Amniotic epithelial cell (primary cell): ENCODE measurements at places on chromosomes 4 and X.

DNA sequence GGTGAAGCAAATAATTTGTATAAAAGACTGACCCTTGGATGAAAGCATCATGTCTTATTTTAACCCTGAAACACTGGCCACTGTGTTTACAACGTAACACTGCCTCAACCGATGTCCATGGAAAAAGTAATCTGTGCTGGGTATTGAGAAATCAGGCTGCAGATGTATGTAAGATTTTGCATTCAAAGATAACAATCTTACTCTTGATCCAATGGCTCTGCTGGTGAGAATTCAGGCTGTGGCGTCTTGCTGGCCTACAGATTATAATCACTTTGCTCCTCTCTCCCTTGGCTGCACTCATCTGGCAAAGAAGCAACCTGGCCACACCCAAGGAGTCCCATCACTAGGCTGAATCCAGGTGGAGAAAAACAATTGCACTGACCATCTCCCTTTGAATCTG is 7.5 kb downstream of the ADGRA3 start:
- peak; percentile 80 for DNase-seq

GRCh38 chrX:19684311-19684710 is 169.0 kb upstream of the MAP3K15 start:
- DNase-seq: no peak

DNA sequence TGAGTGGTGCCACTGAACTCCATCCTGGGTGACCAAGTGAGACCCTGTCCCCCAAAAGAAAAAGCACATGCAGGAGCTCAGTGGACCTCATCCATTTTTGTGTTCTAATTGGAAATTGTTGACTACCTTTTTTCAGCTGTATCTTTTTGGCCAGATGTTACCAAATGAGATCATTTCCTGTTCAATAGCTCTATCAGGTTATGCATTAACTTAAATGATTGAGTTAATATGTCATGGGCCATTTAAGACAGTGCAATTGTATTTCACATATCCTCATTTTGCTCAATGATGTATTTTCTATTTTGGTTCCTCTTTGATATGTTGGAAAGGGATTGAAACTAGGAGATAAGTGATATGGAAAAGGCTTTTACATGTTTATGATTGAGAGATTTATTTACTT is 26.2 kb upstream of the RHOH start:
- DNase-seq: no peak

GRCh38 chr4:136150046-136150445 is 1382.2 kb downstream of the PCDH18 start:
- no peak for DNase-seq

- peak; percentile 68 for DNase-seq
Observed at GRCh38 chr4:156677131-156677531, 294.5 kb downstream of the PDGFC start.

DNA sequence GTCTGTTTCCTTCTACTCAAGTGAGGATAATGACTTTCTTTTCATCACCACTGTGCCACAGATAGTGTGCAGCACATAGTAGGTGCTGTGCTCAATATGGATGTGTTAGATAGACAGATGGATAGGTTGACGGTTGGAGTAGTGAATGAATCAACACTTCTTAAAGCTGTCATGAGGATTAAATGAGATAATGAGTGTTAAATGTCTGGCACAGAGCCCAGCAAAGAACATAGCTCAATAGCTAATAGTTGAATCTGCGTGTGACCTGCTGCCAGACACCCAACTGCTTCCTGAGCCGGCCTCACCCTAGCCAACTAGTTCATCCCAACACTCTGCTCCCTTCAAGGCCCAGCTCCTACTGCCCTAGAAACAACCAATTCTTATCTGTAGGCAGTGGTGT is 67.7 kb upstream of the PJA1 start:
- no peak for DNase-seq

- DNase-seq: peak; percentile 38
Observed at GRCh38 chr4:183205193-183205592, 106.1 kb downstream of the WWC2 start.
